ENCODE measurements at places on chromosomes 7 and 10. TPM values are rescaled to one million over a fixed set of nuclear protein-coding genes. Genes with fewer than 3 reads are reported as not detected.

GRCh38 chr10:15842556-15843169 lies 17.6 kb downstream of the MINDY3 start:
- no peaks in the 10 kb centered on the region for H3K36me3 ChIP-seq
- H3K27ac ChIP-seq: no peak overlapping the region
- DNase-seq: no peak
- no peaks in the 10 kb centered on the region for H3K27me3 ChIP-seq
- no peak overlapping the region for H3K4me3 ChIP-seq
- H3K4me1 ChIP-seq: no peaks in the 10 kb centered on the region

- no peak for DNase-seq
- peak overlapping the region; percentile 5 for H3K27ac ChIP-seq
- no peaks in the 10 kb centered on the region for H3K36me3 ChIP-seq
- H3K4me3 ChIP-seq: no peak overlapping the region
- H3K27me3 ChIP-seq: no peaks in the 10 kb centered on the region
Measured at GRCh38 chr10:121154846-121155245, 303.7 kb downstream of the WDR11 start.

GRCh38 chr10:86291616-86292340 lies 74.8 kb downstream of the GRID1 start:
- no peak for DNase-seq
- H3K27ac ChIP-seq: no peak overlapping the region
- H3K4me1 ChIP-seq: no peaks in the 10 kb centered on the region
- H3K36me3 ChIP-seq: no peaks in the 10 kb centered on the region
- H3K27me3 ChIP-seq: no peaks in the 10 kb centered on the region

ZNF853 gene
- 9.3 TPM for total RNA-seq

DNA sequence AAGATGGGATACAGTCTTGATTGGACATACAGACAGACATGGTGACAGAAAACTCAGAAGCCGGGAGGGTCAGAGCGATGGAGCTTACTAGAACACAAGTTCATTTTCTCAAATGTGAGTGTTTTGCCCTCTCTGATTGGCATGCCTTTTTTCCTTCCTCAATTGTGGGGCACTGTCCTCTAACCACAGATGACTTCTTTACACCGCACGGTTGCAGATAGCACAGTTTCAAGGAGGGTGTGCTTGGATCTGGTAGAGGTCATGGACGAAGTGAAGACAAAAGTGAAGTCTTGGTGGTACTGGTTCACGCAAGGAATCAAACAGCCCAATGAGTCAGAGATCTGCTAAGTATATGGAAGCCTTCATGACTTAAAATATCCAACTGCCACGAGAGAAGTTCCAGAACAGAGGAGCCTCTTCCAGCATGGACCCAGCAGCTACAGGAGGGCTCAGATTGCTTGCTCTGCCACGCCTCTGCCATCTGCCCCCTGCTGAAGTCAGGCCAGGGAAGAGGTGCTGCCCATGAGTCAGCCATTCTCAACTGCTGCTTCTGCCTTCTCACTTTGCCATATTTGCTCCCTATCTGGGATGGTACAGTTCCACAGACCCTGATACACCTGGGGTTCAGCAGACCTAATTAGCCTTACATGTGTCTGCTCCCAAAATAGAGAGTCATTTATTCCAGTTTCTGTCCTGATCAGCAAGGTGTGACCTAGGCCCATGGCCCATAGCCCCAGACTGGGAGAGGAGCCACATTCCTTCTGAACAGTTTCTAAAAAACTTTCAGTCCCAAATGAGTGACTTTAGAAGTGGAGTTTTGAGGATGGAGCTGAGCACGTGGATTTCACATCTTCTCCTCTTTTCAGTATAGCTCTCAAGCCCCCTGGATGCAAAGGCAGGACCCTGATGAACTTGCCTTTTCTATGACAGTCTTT lies 413.8 kb downstream of the KCNMA1 start:
- DNase-seq: no peak
- no peak overlapping the region for H3K27ac ChIP-seq
- no peaks in the 10 kb centered on the region for H3K36me3 ChIP-seq
- no peak overlapping the region for H3K4me3 ChIP-seq
- H3K27me3 ChIP-seq: no peaks in the 10 kb centered on the region
- H3K4me1 ChIP-seq: no peaks in the 10 kb centered on the region

DNA sequence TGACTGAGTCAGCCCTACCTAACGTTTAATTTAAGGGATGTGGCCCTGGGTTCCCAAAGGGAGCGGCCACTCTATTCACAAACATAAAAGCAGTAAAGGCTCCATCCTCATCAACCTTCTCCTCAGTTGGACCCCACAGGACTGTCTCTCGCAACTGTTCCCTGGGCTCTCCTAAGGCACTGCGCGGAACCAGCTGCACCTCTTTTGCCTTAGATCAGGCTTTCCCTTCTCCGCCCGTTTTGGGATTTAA lies 689 bp upstream of the GTPBP4 start:
- H3K27ac ChIP-seq: peak overlapping the region; percentile 97
- H3K4me3 ChIP-seq: peak overlapping the region; percentile 99
- DNase-seq: no peak
- H3K36me3 ChIP-seq: no peaks in the 10 kb centered on the region

GRCh38 chr7:378041-378420 lies 88.1 kb downstream of the FOXL3 start:
- H3K4me3 ChIP-seq: no peak overlapping the region
- H3K4me1 ChIP-seq: peaks cover 17% of the 10 kb centered on the region
- DNase-seq: no peak
- no peak overlapping the region for H3K27ac ChIP-seq
- H3K27me3 ChIP-seq: peaks cover 59% of the 10 kb centered on the region
- no peaks in the 10 kb centered on the region for H3K36me3 ChIP-seq

CHRM2 gene
- total RNA-seq: not detected

DNA sequence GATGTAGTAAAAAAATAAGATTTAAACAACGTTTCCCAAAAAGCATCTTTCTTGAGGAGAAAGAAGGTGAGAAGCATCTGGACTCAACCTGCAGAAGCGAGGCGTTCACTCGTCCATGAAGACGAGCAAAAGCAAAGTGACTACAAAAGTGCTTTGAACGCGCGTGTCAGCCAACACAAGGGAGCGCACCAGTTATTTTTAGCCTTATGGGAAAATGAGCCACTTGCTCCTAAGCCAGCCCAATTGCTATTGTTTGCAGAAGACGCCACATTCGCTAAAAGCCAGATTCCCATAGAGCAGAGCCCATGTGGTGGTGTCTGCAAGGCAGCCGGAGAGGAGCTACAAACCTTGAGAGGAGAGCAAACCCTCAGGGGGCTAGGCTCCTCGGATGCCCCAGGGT lies 122.5 kb downstream of the FAM53B start:
- H3K4me3 ChIP-seq: no peak overlapping the region
- no peak for DNase-seq
- H3K4me1 ChIP-seq: peaks cover 48% of the 10 kb centered on the region
- peaks cover 12% of the 10 kb centered on the region for H3K36me3 ChIP-seq
- H3K27me3 ChIP-seq: no peaks in the 10 kb centered on the region
- H3K27ac ChIP-seq: peak overlapping the region; percentile 52

DNA sequence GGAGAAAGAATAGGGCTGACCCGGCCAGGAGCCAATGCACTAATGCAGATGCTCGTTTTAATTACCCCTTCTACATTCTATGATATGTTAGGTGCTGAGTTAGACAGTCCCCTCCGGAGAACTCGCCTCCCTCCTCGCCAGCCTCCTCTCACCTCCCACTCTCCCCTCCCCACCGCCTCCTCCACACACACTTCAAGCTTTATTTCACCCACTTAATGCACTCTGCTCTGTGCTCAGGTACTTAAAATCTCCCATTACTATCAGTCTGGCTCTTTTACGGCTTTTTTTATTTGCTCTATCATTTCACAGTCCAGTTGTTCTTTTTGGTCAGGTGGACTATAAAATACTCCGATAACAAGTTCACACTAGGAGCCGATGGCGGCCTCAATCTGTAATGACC lies 231.6 kb downstream of the TEX36 start:
- no peaks in the 10 kb centered on the region for H3K4me1 ChIP-seq
- H3K27ac ChIP-seq: no peak overlapping the region
- H3K4me3 ChIP-seq: no peak overlapping the region
- DNase-seq: no peak
- no peaks in the 10 kb centered on the region for H3K36me3 ChIP-seq

DNA sequence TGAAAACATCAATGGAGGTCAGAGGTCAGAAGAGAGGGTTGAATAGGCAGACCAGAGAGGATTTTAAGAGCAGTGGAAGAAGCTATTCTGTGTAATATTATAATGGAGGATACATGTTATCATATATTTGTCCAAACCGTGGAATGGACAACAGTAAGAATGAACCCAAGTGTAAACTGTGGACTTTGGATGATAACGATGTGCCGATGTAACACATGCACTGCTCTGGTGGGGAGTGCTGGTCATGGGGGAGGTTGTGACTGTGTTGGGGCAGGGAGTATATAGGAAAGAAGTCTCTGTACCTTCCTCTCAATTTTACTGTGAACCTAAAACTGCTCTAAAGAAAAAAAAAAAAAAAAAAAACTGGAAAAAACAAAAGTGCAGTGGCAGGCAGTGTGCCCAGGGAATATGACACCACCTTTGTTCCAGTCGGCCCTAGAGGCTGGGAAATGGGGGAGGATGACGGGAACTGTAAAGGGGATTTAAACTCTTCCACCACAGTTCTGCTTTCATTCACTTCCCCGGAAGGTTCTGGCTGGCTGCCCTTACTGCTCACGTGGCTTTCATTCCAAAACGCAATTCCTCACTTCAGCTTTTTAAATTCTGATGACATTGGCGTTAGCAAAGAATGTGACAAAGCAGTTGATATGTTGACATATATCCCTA lies 113.7 kb upstream of the ANKRD1 start:
- no peak overlapping the region for H3K4me3 ChIP-seq
- H3K27ac ChIP-seq: no peak overlapping the region
- no peaks in the 10 kb centered on the region for H3K36me3 ChIP-seq
- H3K4me1 ChIP-seq: no peaks in the 10 kb centered on the region

MACC1 gene
- total RNA-seq: 17.4 TPM

- no peak overlapping the region for H3K4me3 ChIP-seq
- no peaks in the 10 kb centered on the region for H3K4me1 ChIP-seq
- H3K36me3 ChIP-seq: no peaks in the 10 kb centered on the region
- peaks cover 8% of the 10 kb centered on the region for H3K27me3 ChIP-seq
Measured at GRCh38 chr7:130703851-130704250, 17.5 kb upstream of the TSGA13 start.

IQUB gene
- total RNA-seq: not detected

DNA sequence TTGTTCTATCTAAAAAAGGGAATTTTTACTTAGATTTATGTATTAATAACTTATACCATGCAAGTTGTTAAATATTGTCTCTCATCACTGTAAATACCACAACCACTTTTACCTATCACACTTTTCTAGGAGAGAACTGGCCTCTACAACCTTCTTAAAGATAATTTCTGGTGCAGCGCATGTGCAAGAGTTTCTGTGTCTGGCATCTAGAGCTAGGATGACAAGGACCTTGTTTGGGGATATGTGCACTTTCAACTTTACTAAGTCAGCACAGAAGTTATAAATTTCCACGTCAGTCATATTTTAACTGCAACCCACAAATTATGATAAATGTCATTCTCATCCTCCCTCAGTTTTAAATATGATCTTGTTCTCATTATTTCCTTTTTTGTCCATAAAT lies 156.9 kb upstream of the ADCY1 start:
- H3K27ac ChIP-seq: no peak overlapping the region
- H3K4me3 ChIP-seq: no peak overlapping the region
- H3K4me1 ChIP-seq: no peaks in the 10 kb centered on the region
- no peak for DNase-seq
- no peaks in the 10 kb centered on the region for H3K36me3 ChIP-seq

All from esophagus squamous epithelium (tissue), 5 donors.